Breast epithelium (tissue), 4 donors: ENCODE measurements at places on chromosomes 13 and 19.

DNA sequence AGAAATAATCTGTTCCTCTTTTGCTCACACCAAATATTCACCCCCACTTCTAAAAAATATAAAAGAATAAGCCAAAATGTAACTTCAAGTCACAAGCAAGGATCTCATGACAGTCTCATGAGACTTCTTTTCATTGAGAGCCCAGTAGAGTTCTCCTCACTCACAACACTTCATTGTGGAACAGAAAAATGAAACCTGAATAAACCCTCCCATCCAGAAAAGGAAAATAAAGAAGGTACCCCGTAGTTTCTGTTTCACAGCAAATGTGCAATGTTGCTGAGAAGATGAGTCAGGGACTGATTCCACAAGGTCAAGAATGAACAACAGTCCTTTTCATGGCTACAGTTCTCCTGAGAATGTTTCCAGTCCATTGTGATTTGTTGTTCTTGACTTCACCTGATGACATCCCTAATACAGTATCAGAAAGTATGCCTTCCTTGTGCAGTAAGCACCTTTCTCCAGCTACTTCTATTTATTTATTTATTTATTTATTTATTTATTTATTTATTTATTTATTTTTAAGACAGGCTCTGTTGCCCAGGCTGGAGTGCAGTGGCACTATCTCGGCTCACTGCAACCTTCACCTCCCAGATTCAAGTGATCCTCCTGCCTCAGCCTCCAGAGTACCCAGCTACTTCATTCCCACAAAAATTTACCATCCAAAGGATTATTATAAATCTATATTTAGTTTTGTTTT, 6.4 kb upstream of the ZNF841 start:
- H3K27ac ChIP-seq = no peak overlapping the region
- H3K4me1 ChIP-seq = no peaks in the 10 kb centered on the region
- no peaks in the 10 kb centered on the region for H3K27me3 ChIP-seq

- no peaks in the 10 kb centered on the region for H3K27me3 ChIP-seq
- peak overlapping the region; percentile 51 for H3K4me3 ChIP-seq
- peaks cover 13% of the 10 kb centered on the region for H3K4me1 ChIP-seq
- peak; percentile 88 for DNase-seq
Observed at GRCh38 chr19:42270346-42271044, 1.4 kb downstream of the CIC start.

GRCh38 chr19:23527797-23528196, 132.5 kb upstream of the ZNF91 start:
- no peaks in the 10 kb centered on the region for H3K27me3 ChIP-seq
- DNase-seq = no peak
- H3K4me3 ChIP-seq = no peak overlapping the region
- H3K27ac ChIP-seq = no peak overlapping the region
- H3K36me3 ChIP-seq = no peaks in the 10 kb centered on the region

GRCh38 chr13:86174622-86175021, 375.4 kb upstream of the SLITRK6 start:
- no peaks in the 10 kb centered on the region for H3K27me3 ChIP-seq
- H3K4me1 ChIP-seq = no peaks in the 10 kb centered on the region
- no peak overlapping the region for H3K4me3 ChIP-seq
- no peaks in the 10 kb centered on the region for H3K36me3 ChIP-seq
- DNase-seq = no peak

GRCh38 chr13:110132225-110132982, 174.6 kb downstream of the COL4A1 start:
- no peaks in the 10 kb centered on the region for H3K36me3 ChIP-seq
- H3K4me3 ChIP-seq = no peak overlapping the region
- no peak overlapping the region for H3K27ac ChIP-seq
- no peaks in the 10 kb centered on the region for H3K4me1 ChIP-seq

GRCh38 chr19:289651-290371, 1.4 kb downstream of the PLPP2 start:
- no peaks in the 10 kb centered on the region for H3K36me3 ChIP-seq
- DNase-seq = peak; percentile 86
- no peaks in the 10 kb centered on the region for H3K27me3 ChIP-seq

DNA sequence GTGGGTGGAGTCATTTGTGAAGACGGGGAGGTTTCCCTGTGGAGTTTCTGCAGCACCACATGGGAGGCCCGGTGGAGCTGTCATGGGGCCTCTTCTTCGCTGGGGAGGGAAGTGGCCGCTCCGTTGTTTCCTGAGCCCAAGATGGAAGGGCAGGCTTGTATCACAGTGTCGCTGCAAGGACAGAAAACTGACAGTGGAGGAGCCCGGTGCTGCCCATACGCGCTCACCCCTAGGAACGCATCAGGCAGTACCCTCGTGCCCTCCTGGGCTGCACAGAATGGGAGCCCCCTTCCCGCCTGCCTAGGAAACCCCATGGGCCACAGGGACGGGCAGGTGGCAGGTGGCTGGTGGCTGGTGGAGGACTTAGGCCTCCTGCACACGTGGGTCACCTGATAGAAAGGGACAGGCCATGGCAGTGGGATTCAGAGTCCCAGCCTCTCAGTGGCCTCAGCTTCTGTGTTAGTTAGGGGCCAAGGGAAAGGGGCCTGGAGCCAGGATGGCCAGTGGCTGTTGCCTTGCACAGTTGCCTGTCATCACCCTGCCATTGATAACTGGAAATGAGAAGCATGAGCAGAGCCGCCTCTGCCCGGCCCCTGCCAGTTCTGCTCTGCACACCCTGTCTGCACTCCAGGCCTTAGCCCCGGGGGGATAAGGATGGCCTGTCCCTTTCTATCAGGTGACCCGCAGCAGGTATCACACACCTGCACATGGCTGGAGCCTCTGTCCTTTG, 7.6 kb downstream of the COL4A2 start:
- H3K4me1 ChIP-seq = no peaks in the 10 kb centered on the region
- H3K27me3 ChIP-seq = peaks cover 7% of the 10 kb centered on the region
- H3K36me3 ChIP-seq = no peaks in the 10 kb centered on the region
- DNase-seq = no peak
- H3K4me3 ChIP-seq = no peak overlapping the region

DNA sequence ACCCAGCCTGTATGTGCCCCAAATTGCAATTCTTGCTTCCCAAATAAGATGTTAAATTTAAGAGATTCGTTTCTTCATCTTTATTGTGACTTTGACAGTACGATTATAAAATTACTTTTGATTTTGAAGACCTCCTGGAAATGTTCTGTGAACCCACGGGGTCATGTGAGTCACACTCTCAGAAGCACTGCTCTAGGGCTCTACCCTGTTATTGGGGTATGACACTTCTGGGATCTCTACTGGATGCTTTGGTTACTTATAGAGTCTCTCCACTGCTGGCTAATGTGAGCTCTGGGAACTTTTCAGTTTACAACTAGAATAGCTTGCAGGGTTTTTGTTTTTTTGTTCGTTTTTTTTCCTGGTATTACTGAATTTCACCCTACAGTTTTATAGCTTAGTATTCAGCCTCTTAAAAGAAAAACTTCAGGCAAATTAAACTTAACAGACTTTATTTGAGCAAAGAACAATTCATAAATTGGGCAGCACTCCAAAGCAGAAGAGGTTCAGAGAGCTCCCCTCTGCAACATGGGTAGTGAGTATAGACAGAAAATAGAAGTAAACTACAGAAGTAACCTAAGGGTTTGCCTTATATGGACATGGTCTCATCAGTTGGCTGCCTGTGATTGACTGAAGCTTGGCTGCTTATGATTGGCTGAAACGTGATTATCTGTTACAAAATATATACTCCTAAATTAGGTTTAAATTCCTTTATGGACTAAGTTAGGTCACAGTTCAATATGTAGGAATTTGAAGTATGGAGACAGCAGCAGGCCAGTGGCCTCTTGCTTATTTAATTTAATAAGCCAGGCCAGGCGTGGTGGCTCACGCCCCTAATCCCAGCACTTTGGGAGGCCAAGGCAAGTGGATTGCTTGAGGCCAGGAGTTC, 28.5 kb upstream of the PSPC1 start:
- H3K27me3 ChIP-seq = no peaks in the 10 kb centered on the region
- H3K27ac ChIP-seq = no peak overlapping the region
- no peak overlapping the region for H3K4me3 ChIP-seq
- H3K36me3 ChIP-seq = no peaks in the 10 kb centered on the region
- DNase-seq = no peak
- no peaks in the 10 kb centered on the region for H3K4me1 ChIP-seq

DNA sequence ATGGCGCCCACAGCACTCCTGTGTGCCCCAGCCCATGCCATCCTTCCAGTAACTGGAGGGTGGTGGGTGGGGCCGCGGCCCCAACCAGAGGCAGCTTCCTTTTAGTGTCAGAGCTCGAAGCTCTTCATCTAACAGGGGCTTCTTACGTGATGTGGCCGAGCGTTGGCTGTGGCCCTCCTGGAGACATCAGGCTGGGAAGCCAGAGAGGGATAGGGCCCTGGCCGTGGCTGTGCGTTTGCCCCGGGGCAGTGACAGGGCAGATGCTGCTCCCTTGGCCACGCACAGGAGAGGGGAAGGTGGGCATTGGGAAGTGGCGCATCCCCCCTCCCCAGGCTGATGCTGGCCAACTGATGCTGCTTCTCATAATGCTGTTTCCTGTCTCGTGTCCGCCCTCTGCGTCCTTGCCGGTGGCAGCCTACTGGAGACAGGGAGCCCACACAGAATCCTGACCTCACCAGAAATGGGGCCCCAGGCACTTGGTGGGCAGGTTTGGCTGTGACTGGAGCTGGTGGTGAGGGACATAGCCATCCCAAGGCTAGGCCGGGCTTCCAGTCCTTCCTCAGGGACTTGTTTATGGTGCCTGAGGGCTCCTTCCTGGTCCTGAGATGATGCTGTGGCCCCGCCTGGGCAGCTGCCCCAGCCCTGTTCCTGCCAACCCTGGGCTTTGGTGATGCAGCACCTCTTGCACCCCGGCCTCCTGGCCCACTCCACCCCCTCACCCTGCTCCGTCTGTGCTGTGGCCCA, 34.3 kb downstream of the ATP4B start:
- no peaks in the 10 kb centered on the region for H3K4me1 ChIP-seq
- no peaks in the 10 kb centered on the region for H3K27me3 ChIP-seq
- no peak for DNase-seq

DNA sequence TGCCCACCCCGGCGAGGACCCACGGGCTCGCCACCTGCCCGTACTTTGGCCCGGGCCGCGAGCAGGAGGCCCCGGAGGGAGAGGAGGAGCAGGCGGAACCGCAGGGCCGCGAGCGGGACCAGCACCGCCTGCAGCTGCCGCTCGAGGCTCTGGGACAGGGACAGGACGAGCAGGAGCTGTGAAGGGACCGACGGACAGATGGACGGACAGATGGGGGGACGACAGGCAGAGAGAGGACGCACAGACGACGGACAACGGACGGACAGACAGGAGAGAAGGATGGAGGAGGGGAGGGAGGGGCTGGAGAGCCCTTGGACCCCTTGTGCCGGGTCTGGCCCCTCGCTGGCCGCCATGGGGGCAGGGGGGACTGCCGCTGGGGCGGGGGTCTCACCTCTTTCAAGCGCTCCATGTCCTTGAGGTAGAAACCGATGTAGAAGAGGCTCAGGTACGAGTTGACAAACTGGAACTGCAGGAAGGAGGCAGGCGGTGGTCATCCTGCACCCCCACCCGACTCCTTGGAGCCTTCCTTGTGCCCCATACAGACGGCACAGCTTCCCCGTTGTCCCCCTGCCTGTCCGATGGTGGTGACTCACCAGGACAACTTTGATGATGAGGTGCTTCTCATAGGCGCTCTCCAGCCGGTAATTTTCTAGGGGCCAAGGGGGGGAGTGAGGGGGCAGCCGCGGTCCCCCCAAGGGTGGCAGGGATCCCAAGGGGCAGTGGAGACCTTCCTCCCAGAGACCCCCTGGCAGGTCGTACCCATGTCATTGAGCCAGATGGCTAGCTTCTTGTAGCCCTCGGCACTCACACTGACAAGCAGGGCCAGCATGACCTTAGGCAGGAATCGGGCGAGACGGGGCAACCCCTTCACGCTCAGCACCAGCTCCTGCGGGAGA, 5.0 kb downstream of the ANO8 start:
- H3K4me3 ChIP-seq = peak overlapping the region; percentile 69
- no peaks in the 10 kb centered on the region for H3K36me3 ChIP-seq
- no peaks in the 10 kb centered on the region for H3K27me3 ChIP-seq
- H3K4me1 ChIP-seq = peaks cover 4% of the 10 kb centered on the region
- DNase-seq = no peak
- H3K27ac ChIP-seq = no peak overlapping the region

DNA sequence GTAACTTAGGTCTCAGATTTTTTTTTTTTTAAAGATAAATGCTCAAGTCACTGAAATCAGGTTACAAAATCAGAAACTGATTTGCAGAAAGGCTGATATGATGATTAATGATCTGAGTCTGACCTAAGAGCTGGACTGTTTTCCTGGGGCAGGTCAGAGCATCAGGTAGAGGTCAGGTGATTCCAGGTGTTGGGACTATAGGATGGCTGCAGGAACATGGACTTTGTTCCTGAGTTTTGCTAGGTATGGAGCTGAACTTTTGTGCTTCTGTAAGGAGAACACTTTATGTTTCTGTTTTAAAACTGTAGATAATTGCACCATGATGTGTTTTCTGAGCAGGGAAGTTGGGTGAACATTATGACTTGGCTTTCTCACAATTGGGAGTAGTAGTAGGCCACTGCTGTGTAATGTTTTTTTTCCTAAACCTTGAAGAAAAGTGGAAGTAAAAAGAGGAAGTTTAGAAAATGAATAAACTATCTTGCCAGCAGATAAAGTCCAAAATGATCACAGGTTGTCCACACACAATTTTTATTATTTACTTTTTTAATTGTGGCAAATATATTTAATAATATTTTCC, 297.2 kb downstream of the DCT start:
- no peaks in the 10 kb centered on the region for H3K27me3 ChIP-seq
- H3K27ac ChIP-seq = no peak overlapping the region
- no peak for DNase-seq

GRCh38 chr13:18936104-18936503, 245.5 kb downstream of the TUBA3C start:
- no peaks in the 10 kb centered on the region for H3K4me1 ChIP-seq
- H3K36me3 ChIP-seq = no peaks in the 10 kb centered on the region

DNA sequence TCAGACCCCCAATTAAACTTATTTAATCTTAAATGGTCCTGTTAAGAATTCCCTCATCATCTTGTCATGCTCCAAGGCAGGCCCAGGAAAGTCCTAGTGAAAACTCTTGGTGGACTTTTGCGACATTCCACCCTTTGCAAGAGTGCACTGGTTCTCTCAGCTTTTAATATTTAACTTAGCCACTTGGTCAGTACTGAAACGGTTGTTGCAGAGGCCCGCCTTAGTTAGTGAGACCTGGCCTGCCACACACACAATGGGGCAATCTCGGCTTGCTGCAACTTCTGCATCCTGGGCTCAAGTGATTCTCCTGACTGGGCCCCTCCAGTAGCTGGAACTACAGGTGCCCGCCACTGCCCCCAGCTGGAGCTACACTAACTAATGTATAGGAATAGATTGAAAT, 1366.0 kb downstream of the UQCRFS1 start:
- H3K4me1 ChIP-seq = no peaks in the 10 kb centered on the region
- no peaks in the 10 kb centered on the region for H3K27me3 ChIP-seq
- no peak for DNase-seq
- H3K27ac ChIP-seq = no peak overlapping the region
- no peak overlapping the region for H3K4me3 ChIP-seq

GRCh38 chr19:38900202-38900629, 447 bp downstream of the NFKBIB start:
- H3K4me3 ChIP-seq = peak overlapping the region; percentile 91
- H3K27ac ChIP-seq = peak overlapping the region; percentile 92
- no peaks in the 10 kb centered on the region for H3K27me3 ChIP-seq
- H3K36me3 ChIP-seq = peaks cover under 1% of the 10 kb centered on the region
- DNase-seq = no peak

- no peaks in the 10 kb centered on the region for H3K27me3 ChIP-seq
- no peak overlapping the region for H3K27ac ChIP-seq
Observed at GRCh38 chr13:34416971-34417380, 525.1 kb upstream of the NBEA start.
